ENCODE measurements at places on chromosomes 5 and 9.

- DNase-seq, result no peak
These were observed 74.1 kb upstream of the CCL21 start for GRCh38 chr9:34783951-34784487.

- no peak for DNase-seq
These were observed 2.7 kb downstream of the SURF1 start for GRCh38 chr9:133353548-133353947.

DNA sequence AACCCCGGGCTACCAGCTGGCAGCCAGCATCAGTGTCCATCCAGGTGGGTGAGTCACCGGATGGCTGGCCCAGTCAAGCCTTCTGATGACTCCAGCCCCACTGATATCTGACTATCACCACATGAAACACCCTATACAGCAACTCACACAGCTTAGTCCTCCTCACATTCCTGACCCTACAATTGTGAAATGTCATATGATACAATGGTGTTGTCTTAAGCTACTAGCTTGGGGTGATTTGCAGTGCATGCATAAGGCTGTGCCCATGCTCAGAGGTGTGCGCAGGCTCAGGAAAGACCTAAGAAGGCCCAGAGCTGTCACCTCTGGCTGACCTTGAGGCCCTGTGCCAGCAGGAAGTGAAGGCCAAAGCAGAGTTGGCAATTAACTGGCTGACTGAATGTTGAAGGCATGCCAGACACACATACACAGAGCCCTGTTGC, 21.5 kb upstream of the SEMA4D start:
- DNase-seq, result peak; percentile 65

DNA sequence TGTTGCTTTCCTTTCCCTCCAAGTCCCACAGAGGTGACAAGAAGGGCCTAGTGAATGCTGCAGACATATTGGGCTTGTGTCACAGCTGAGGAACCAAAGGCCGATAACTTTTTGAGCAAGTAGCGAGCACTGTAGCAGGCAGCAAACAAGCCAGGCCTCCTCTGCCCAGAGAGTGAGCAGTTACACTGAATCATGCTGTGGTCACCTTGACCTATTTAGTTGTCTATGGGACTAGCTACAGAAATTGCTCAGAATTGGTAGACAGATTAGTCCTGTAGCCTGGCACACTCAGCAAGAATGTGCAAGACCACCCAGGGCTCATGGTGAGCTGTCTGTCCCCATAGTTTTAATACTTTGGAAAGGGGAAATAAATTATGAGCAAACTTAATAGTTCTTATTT, 25.2 kb downstream of the ZCCHC9 start:
- DNase-seq, result no peak

DNA sequence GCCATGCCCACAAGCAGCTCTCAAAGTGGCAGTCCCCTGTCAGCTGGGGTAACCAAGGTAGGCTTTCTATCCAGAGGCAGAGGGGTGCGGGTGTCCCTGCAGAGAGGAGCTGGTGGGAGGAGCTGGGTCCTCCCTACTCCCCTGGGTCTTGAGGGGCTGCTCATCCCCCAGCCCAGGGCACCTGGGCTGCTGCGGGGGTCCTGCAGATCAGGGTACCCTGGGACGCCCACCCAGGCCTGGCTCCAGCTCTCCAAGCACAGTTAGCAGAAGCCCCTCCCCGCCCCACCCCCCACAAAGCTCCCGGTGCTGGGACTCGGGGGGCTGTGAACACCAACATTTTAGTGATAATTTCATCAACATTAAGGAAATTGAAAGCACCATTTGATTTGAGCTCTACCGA, 29.8 kb downstream of the VAV2 start:
- no peak for DNase-seq

Measured in activated effector memory CD4-positive, alpha-beta T cell treated with anti-CD3 and anti-CD28 coated beads, Interleukin-2, amount 50 U/mL, for 16 hours (primary cell).